ENCODE measurements at places on chromosomes 5 and 9. TPM values are rescaled to one million over a fixed set of nuclear protein-coding genes. Genes with fewer than 3 reads are reported as not detected.

GRCh38 chr5:38453506-38453905, 102.9 kb downstream of the LIFR start:
- no peak for ATAC-seq

GRCh38 chr9:124278054-124278540, 20.3 kb downstream of the NEK6 start:
- no peak for ATAC-seq

Gene IZUMO3
- total RNA-seq, result 0.89 TPM

Gene FOXI1
- total RNA-seq, result 0.27 TPM

Gene C9orf153
- 0.50 TPM for total RNA-seq

All from motor neuron (in vitro differentiated cells).